ENCODE measurements at places on chromosomes 5 and 9.

- no peak for DNase-seq
These were observed 173.4 kb downstream of the EPB41L4A start for GRCh38 chr5:112245656-112246055.

- DNase-seq, result no peak
These were observed 2186.5 kb upstream of the ACO1 start for GRCh38 chr9:30197954-30198353.

DNA sequence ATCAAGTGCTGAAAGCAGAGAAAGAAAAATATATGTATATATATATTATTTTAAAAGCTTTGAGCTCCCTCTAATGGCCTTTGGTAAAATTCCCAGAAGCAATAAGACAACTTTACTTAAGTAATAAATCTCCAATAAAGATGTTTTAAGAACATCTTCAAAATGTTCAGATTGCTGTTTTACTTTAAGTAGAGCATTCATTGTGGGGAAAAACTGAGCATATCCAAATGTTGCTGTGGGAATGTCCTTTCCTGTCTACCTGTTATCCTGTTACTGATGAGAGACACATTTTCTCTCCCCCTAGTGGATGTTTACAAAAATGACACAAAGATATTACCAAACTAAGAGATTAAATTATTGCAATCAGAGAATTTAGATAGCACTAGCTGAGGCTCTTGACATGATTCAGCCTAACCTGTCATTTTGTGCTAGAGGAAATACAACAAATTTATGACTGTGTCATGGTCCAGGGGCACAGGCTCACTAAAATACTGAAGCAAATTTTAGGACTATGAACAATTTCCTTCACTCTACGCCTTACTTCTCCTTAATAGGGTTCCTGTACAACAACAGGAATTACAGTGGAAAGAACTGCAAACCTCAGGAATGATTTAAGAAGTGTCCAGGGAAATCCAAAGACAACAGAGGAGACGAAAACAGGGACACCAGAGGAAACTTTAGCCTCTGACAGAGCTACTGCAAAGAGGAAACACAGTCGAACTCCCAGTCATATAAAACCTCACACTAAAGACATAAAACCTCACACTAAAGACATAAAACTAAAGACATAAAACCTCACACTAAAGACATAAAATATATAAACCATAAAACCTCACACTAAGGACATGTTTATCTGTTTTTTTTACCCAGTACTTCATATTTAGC, 24.3 kb upstream of the PRRC1 start:
- DNase-seq, result no peak

GRCh38 chr5:124876566-124876965, 130.1 kb upstream of the ZNF608 start:
- no peak for DNase-seq

DNA sequence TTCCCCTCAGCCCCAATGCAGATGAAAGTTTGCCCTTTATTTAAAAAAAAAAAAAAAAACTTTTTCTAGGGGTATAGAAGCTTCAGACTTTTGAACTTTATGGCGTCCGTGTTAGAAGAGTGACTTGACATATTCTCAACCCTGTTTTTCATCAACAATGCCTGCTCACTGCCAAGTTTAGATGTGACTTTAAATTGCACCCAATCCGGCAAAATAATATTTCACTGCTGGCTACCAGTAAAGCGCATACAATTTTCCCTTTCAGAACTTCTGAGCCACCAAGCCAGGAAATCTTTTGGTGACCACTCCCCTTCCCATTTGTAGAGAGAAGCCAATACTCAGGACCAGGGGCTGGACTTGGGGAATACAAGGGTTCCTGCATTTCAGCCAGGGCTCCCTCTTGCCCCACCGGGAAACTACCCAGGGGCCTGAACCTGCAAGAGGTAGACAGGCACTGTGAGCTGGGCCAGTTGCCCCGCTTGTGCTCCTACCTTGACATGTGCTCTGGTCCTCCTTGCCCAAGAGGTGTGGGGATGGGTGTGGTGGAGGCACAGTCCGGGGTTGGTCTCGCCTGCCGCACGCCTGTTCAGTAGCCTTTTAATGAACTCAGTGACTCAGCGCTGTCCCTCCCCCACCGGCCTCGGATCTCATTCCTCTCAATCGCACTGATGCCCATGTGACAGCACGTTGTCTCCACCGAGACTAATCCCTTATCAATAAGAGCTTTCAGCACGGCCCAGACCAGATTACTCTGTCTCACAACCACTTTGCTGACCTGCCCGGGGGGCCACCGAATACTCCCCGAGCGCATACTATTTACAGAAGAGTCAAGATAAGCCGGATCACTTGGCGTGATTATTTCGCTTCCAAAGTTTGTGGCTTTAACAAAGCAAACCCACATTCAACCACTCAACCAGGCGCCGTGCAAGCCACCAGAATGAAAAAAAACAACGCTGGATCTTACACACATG, 226.4 kb downstream of the DCP2 start:
- DNase-seq, result no peak

- no peak for DNase-seq
These were observed 440.9 kb downstream of the ENC1 start for GRCh38 chr5:74199436-74200210.

DNA sequence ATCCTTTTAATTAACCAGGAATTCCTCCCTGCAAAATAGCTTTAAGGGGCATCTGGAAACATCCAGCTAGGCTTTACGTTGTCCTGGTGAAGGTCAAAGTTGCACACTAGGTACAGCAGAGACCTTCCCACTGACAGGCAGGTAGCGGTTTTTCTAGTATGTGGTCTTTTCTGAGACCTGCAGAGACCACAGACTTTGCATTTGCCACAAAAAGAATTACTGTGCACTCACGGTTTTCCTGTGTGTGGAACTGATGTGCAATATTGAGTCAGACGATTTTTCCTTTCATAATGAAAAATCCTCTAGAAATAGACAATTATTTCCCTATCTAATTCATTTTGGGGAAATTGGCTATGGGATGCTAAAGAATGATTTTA, 417.0 kb upstream of the ADAMTSL1 start:
- DNase-seq, result no peak
